ENCODE measurements at places on chromosomes 2 and 18. TPM values are rescaled to one million over a fixed set of nuclear protein-coding genes. Genes with fewer than 3 reads are reported as not detected.
A peak's percentile ranks its signal among the peaks of the same experiment; 100 is the strongest.

KLHL30 gene
- total RNA-seq: not detected

LOXHD1 gene
- not detected for total RNA-seq

IL1R2 gene
- 3.3 TPM for total RNA-seq

GAL3ST2 gene
- total RNA-seq: not detected

IL18R1 gene
- total RNA-seq: 2.8 TPM

AMER3 gene
- total RNA-seq: not detected

CFAP221 gene
- total RNA-seq: not detected

- DNase-seq: no peak
These were observed 61.2 kb downstream of the FEZ2 start for GRCh38 chr2:36536776-36537175.

- no peak for DNase-seq
These were observed 21.3 kb downstream of the CYRIA start for GRCh38 chr2:16644221-16644925.

GRCh38 chr2:239251971-239252370 is 148.8 kb downstream of the HDAC4 start:
- DNase-seq: peak; percentile 45

- no peak for DNase-seq
These were observed 313.0 kb downstream of the CDH2 start for GRCh38 chr18:27863780-27864430.

- no peak for DNase-seq
These were observed 5.7 kb downstream of the RHOB start for GRCh38 chr2:20452551-20452950.

GRCh38 chr18:53586923-53587322 is 637.5 kb downstream of the MBD2 start:
- no peak for DNase-seq

GRCh38 chr2:181440919-181441318 is 16.3 kb upstream of the ITGA4 start:
- no peak for DNase-seq

- no peak for DNase-seq
These were observed 832.0 kb upstream of the ZEB2 start for GRCh38 chr2:145351864-145352425.

- no peak for DNase-seq
These were observed 284.1 kb downstream of the TDRD15 start for GRCh38 chr2:21407851-21408250.

Data from H4 (cell line).